ENCODE measurements at places on chromosomes 6 and 20.

- DNase-seq, result no peak
Observed at GRCh38 chr6:166710084-166710483, 83.0 kb upstream of the RPS6KA2 start.

GRCh38 chr6:138310821-138311220 lies 66.9 kb upstream of the SMIM28 start:
- DNase-seq, result no peak

- no peak for DNase-seq
Observed at GRCh38 chr6:116266803-116267202, 12.9 kb downstream of the TSPYL1 start.

- DNase-seq, result no peak
Observed at GRCh38 chr20:11453430-11453829, 464.3 kb upstream of the BTBD3 start.

DNA sequence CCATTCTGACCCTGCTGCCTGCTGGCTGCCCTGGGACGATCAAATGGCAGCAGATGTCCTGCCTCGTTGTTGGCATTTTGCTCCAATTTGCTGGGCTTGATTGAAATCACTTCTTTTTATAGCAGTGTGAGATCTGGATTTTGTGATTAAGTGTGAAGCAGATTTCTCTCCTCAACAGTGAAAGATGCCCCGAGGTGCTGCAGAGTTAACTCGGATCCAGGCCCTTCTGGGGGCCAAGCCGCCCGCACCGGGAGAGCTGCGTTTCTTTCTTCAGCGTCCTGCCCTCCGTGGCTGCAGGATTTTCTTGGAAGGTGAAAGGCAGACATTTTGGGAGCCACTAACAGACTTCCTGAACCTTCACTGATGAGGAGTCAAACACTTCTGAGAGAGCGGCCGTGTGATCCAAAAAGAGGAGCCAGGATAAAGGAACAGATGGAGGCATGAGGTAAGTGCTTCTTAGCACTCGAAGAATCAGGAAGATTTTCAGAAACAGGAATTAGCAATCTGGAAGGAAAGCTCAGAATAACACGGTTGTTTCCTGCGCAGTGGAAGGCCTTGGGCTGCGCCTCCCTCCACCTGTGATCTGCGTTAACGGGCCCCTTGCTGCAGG lies 139.5 kb upstream of the AFDN start:
- DNase-seq, result no peak

GRCh38 chr6:39048481-39049399 lies at the start of gene GLP1R:
TSS of gene GLP1R (plus strand) at chr6:39048781. CDS start at chr6:39048841, 60 bp downstream.
- no peak for DNase-seq

DNA sequence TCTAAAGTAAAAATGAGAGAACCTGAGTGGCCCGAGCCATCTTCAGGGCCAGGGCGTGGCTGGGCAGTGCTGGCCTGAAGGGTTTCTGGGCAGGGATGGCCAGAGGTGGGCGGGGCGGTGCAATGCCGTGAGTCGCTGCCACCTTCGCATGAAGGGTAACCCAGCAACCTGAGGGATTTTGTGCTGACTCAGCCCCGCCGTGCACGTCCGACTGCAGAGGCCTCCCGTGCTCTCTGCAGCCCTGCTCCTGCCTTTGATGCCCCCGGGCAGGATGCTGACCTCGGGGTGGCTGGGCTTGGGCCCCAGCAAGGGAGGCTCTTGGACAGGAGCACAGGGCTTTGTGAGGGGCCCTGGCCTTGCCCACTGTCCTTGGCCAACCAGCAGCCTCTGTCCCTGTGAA lies 81.7 kb upstream of the GATA5 start:
- no peak for DNase-seq

DNA sequence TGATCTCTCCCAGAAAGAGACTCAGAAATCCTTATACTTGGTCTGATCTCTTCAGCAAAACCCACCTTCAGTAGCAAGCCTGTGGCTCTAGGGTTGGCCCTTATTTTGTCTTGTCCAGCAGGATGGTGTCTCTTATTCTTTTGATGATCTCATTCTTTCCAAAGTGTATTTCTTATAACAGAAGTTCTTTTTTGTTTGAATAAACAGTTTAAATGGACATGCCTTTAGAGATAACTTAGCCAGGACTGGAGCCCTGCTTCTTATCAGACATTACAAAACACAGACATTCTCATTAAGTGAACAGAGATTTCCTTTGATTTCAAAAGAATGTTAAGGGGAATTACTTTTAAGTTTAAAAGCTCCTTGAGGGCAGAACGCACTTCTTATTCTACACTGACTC lies 31.7 kb downstream of the KCNS1 start:
- DNase-seq, result no peak

DNA sequence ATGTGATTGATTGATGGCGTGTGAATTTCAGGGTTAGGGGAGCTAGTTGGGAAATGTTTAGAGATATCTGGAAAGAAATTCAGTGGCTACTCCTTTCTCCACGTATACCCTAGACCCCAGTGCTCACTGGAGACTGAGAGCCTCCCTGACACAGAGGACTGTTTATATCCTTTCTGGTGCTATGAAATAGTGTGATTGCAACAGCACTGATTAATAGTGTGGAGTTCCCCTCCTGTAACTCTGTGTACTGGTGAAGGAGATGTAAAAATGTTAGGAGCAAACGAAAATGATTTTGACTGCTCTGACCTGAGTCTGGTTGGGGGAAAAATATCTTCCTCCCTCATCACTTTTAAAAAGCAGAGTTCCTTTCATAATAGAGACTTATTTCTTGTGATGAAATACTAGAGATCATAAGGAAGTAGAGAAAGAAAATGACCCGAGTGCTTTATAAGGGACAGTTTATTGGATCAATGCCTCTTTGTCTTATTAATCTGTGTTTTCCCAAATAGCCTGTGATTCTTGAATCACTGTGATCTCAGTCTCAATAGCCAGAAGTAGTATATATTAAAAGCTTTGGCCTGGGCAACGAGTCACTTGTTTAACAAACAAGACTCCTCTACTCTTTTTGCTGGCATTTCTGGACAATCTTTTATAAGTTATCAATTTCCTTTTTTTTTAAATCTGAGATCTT lies 92.3 kb downstream of the RNF182 start:
- DNase-seq, result no peak

DNA sequence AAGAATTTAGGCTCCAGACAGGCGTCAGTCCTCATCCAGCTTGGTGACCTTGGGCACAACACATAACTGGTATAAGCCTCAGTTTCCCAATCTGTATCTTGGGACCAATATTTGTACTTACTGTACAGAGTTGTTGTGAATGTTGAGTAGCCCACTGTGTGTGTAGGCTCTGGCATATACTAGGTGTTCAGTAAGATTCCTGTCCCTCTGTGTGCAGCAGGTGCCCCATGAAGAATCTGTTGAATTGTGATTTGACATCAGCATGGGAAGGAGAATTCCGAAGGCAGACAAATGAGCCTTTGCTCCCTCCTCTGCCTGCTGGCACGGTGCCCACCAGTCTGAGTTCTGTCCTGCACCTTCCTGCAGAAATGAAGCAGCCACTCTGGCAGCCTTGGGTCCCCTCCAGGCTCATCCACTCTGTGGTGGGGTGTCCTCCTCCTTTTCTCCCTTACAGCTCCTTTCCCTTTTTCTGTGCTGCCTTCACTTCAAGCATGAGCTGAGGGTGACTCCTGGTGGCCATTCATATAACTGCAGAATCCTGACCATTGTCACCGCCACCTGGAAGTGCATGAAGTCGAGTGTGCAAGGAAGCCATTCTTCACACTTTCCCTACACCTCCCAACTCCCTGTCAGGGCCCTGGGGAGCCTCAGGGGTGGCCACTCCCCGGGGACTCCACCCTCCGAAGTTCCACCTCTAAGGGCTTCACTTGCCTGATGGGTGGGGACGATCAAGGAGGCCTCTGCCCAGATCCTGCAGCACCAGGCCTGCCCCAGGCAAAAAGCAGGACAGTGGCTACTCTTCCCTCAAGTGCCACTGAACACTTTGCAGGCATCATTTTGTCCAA lies 48.2 kb downstream of the MRPL14 start:
- DNase-seq, result peak; percentile 62

- no peak for DNase-seq
Observed at GRCh38 chr6:24099181-24099580, 26.8 kb upstream of the NRSN1 start.

GRCh38 chr6:38943964-38944363 lies 104.6 kb upstream of the GLP1R start:
- no peak for DNase-seq

- no peak for DNase-seq
Observed at GRCh38 chr6:87976616-87977015, 71.0 kb upstream of the SPACA1 start.

GRCh38 chr6:104700371-104701185 lies 159.1 kb downstream of the HACE1 start:
- DNase-seq, result no peak
